ENCODE measurements at places on chromosomes 11 and 22. TPM values are rescaled to one million over a fixed set of nuclear protein-coding genes. Genes with fewer than 3 reads are reported as not detected.

The PDE2A gene
- 6.5 TPM for total RNA-seq

The SYCE3 gene
- total RNA-seq = not detected

The CCT8L2 gene
- not detected for total RNA-seq

The SULT4A1 gene
- 22.4 TPM for total RNA-seq

The DAGLA gene
- 2.6 TPM for total RNA-seq

The DEUP1 gene
- 0.89 TPM for total RNA-seq

The ANO9 gene
- total RNA-seq = 0.06 TPM

The ALDH3B2 gene
- not detected for total RNA-seq

The APOBEC3G gene
- total RNA-seq = 0.73 TPM

DNA sequence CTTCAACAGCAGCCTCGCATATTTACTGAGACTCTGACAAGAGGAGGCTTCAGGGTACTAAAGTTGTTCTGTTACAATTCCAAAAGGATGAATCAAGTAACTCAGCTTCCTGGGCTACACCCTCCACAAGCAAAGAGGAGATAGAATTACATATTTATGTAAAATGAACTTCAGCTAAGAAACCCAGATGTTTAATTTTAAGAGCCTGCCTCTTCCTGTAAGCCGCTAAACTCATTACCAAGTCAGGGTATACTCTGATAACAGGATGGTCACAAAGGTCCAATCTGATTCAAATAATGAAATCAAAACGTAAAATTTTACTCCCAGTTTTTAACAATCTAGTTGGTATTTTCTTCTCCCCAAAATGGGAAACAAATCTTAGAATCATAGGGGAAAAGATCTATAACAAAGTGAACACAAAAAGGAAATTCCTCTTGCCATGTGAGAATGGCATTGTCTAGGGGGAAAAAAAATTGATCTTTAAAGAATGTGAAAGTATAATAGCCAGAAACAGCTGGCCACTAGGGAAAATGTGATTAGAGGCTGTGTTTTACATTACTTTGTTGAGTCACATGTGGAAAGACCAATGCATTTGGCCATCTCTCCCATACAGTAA is 30.9 kb downstream of the CHEK2 start:
- no peak for ATAC-seq

GRCh38 chr11:73537969-73538368 is 59.9 kb downstream of the FAM168A start:
- no peak for ATAC-seq

DNA sequence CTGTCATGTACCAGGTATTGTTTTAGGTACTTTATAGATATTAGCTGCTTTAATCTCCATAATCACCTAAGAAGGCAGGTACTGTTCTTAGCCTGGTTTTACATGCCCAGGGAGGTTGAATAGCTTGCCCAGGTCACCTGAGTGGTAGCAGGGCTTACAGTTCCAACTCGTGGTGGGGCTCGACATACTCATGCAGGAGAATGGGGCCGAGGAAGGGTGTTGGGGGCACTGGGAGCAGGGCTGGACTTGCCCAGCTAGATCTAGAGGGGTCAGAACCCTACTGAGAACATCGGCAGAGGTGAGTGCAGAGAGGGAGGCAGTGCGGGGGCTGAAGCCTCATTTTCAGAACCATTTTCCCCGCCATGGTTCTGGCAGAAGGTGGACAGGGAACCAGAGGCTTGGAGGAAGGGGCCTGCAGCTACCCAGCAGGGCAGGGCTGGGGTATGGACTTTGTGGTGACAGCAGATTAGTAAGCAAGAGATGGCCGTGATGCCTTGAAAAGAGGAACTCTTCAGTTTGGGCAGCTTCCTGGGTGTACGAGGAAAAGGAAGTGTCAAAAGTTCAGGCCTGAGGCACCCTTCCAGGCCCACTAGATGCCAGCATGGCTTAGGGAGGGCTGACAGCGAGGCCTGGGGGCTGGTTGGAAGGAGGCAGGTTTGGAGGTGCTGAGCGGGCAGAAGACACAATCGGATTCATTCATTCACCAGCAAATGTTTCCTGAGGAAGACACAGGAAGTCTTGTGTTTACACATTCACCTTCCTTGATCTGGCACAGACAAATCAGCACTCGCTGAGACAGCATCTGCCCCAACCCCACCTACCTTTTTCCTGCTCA is 54.7 kb upstream of the LYVE1 start:
- ATAC-seq = no peak

DNA sequence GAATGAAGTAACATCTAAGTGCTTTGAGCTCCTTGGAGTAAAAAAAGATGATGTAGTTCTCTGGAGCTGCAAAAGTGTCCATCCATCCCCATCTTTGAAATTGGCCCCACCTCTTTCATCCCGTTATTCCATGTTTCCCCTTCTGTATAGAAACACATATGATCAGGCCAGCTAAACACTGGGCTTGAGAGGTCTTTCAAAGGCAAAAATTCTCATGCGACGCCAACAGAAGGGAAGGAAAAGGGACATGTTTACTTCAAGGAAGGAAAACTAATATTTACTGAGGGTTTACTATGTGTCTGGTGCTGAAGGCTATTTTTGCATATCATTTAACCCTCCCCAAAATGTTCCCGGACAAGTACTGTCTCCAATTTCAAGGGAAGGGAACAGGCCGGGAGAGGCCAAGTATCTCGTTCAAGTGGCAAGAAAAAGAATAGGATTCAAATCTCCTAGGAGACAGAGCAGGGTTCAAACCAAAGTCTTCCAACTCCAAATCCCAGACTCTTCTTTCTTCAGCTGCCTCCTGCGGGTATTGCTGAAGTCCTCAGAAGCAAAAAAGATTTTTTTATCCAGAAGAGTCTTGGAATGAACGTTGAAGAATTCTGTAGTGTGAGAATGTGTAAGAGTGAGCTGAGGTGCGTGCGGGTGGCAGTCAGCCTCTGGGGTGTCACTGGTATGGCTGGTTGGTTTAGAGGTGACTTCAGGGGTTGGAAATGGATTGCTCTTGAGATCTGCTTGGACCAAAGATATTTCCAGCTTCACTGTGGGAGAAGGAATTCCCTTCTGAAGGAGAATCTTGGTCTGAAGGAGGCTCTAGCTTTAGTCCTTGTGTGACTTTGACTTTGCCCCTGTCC is 10.1 kb downstream of the TECTA start:
- ATAC-seq = no peak

DNA sequence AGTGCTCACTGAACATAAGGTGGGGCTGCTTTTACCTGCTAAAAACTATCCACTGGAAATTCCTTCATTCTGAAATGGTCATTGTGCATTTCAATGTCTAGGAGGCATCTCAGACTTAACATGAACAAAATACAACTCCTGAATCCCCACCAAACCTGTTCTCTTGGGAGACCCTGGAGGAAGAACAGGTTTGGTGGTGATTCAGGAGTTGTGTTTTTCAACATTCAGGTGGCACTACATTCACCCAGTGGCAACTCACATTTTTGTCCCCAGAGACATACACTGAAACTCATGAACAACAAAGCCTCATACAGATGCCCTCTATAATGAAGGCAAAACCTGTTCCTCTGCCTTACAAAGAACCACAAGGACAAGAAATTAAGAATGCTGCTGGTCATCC is 64.3 kb upstream of the CYP2D6 start:
- no peak for ATAC-seq

- no peak for ATAC-seq
Observed at GRCh38 chr11:31450841-31451240, 58.6 kb downstream of the IMMP1L start.

DNA sequence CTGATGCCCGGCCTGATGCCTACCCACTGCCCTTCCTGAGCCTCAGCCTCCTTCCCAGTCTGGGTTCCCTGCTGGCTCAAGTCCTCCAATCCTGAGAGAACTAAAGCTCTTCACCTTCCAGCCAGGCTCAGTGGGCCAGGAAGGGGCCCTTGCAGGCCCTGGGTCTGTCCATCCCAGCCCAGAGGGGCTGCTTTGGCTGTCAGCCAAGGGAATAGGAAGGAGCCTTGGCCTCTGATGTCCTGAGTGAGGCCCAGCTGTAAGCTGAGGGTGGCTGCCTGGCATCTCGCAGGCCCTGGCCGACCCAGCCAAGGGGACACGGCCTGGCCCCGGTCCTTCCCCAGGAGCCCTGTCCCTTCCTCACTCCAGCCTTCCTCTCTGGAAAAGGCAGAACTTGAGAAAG is 83.4 kb downstream of the DHCR7 start:
- no peak for ATAC-seq

DNA sequence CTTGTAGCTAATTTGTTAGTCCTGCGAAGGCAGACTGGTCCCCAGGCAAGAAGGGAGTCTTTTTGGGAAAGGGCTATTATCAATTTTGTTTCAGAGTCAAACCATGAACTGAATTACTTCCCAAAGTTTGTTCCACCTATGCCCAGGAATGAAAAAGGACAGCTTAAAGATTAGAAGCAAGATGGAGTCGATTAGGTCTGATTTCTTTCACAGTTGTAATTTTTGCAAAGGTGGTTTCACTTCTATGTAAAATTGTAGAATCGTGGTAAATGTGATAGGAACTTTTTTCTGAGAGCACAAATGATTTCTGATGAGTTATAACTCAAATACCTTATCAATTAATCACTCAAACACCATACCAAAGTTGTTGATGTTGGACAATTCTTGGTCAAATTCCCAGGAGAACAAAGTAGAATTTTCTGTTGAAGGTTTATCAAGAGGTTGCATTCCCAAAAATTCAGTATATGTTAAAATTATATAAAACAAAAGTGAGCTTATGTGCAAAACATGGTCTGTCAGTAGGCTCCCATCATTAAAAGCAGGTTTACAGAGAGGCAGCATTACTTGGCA is 2.9 kb upstream of the CTSC start:
- ATAC-seq = no peak

DNA sequence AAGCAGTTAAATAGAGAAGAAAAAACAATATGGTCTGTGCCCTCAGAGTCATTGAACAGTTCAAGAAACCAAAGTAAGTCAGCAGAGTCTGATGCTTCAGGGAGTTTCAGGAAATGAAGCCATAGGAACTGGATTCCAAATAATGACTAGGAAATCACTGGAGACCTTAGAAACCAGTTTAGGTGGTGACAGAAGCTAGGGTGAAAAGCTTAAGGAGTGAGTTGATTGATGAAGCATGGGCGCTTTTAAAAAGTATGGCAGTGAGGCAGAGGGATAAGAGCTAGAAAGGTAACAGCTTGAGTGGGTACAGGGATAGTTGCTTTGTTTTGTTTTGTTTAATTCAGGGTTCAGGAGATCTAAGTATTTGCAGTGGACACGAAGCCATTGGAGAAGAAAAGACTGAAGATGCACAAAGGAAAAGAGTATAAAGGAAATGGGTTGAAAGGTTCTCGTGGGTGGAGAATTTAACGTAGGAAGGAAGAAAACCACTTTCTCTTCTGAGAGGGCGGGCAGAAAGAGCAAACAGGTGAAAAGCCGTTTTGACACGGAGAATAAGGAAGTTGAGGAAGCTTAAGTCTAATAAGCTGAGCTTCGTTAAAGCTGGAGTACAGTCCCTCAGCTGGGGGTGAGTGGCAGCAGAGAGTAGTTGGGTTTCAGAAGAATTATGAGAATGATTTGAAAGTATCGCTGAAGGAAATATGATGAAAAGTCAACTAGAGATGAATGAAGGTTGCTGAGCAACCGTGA is 14.8 kb downstream of the SGSM3 start:
- ATAC-seq = no peak

GRCh38 chr11:118212131-118212725 is 12.6 kb downstream of the JAML start:
- no peak for ATAC-seq

DNA sequence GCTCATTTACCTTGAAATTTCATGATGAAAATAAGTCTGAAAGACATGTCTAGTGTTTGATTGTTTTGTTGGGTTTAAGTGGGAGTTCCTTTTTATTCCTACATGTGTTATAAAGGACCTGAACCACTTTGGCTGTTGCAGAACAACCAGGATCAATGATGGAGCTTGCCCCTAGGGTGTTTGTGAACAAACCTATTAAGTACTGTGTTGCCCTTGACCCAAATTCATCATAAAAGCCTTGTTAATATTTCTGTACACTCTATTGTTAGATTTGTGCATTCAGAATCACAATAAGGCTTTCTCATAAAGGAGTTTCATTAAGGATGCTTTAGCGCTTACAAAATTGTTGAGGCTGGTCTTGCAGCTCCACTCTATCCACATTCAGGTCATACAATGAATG is 452.6 kb downstream of the NELL1 start:
- peak; percentile 33 for ATAC-seq

- ATAC-seq = peak; percentile 72
Observed at GRCh38 chr11:19673924-19674729, 38.5 kb upstream of the NAV2 start.

DNA sequence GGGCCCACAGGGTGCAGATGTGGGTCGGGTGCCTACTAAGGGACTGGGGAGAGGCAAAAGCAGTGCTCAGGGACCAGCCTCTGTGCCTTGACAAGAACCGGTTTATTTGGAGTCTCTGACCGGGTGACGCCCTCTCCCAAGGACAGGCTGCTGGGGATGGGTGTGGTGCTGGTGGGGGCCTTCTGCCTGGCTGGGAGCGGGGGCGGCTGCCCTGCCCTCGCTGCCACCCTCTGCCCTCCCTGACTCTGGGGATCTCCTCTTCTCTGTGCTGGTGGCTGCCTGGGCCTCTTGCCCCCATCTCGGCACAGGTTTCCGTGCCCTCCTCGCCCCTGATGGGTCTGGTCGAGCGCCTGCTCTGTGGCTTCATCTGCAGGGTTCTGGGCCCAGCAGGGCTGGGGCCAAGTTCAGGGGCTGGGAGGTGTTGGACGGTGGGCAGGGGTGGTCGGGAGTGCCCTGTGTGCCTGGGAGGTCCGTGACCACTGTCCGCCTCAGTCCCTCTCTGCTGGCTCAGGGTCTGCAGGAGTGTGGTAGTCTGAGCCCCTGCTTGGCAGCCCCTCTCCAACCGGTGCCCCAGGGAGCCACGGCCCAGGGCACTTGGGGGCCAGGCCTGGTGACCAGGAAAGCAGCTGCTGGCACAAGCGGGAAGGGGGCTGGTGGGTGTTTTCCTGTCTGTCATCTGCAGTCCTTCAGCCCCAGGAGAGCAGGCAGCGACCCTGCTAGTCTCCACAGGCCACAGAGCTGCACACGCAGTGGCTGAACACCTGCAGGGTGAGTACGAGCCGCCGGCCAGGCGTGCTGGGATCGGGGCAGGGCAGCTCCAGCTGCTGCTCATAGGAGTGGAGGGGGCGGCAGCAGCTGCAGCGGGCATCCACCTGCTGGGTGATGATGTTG is 23.5 kb downstream of the MUC6 start:
- peak; percentile 67 for ATAC-seq

DNA sequence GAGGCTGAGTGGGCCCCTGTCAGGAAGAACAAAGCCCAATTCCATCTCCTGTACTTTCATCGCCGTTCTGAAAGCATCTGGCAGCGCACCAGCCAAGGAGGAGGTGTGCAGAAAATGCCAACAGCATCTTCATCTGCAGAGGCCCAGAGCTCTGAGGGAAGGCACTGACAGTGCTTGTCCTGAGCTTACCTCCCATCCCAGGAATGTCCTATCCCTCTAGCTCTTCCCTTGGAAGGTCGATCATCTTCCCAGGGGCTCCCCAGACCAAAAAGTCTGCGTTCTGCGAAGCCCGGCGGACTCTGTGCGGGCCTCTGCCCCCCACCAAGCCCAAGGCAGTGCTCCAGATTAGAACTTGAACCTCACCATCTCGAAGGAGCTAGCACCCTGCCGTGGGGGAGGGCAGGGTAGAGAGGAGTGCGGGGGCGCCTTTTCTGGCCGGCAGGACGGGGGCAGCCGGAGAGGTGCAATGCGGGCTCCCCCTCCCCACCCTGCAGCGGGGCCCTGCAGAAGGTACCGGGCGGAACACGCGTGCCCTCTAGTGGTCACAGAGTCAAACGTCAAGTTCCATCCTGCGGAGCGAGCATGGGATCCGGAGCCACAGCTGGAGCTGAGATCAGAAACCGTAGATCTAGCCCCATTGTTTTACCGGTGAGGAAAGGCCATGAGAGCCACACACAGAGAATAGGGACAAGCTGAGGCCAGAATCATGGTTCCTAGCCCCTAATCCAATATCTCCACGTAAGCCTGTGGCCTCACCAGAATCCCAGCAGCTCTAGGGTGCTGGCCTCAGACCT is 5.0 kb downstream of the SCN2B start:
- peak; percentile 84 for ATAC-seq

GRCh38 chr22:44661070-44661469 is 40.9 kb upstream of the PRR5 start:
- ATAC-seq = no peak
